Esophagus squamous epithelium (tissue), 5 donors: ENCODE measurements at places on chromosomes 11 and 22. TPM values are rescaled to one million over a fixed set of nuclear protein-coding genes. Genes with fewer than 3 reads are reported as not detected.

CKAP5 gene
- 18.2 TPM for total RNA-seq

GRCh38 chr11:18785411-18785810, 6.2 kb downstream of the PTPN5 start:
- DNase-seq, result no peak
- no peak overlapping the region for H3K4me3 ChIP-seq
- no peak overlapping the region for H3K27ac ChIP-seq
- no peaks in the 10 kb centered on the region for H3K4me1 ChIP-seq
- H3K36me3 ChIP-seq, result no peaks in the 10 kb centered on the region

DNA sequence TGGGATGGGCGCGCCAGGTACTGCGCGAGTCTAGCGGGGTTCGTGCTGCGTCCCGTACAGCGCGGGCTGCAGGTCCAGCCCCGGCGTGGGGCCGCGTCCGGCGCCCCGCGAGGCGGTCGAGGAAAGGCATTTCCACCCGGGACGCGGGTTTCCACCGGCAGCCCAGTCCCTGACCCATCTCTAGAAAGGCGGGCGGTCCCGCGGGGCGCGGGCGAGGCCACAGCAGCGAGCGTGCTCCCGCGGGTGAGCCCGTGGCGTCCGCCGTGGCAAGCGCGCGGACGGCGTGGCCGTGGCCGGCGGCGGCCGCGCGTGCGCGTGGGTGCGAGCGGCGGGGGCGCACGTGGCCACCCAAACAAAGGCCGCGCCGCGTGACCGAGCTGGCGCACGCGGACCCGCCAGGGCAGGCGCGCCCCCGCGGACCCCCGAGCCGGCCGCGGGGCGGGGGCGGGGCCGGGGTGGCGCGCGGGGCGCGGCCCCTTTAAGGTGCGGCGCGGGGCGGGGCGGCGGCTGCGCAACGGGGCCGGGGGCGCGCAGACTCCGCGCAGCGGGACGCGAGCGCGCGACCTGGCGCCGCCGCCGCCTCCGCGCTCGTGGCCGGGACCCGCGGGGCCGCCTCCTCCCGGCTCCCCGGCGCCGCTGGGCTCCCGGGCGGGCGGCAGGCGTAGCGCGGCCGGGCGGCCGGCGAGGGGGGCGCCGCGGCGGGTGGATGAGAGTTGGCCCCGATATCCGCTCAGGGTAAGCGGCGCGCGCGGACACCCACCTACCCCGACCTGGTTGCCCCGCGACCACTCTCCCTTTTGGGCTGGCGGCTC, 39.3 kb upstream of the CELSR1 start:
- DNase-seq, result no peak
- H3K4me3 ChIP-seq, result peak overlapping the region; percentile 63
- H3K36me3 ChIP-seq, result no peaks in the 10 kb centered on the region
- peak overlapping the region; percentile 88 for H3K27ac ChIP-seq

GRCh38 chr11:132245403-132246385, 875.3 kb downstream of the NTM start:
- H3K27ac ChIP-seq, result no peak overlapping the region
- H3K4me1 ChIP-seq, result no peaks in the 10 kb centered on the region
- H3K36me3 ChIP-seq, result no peaks in the 10 kb centered on the region
- DNase-seq, result no peak
